ENCODE measurements at places on chromosomes 2 and 18.

- DNase-seq: peak; percentile 25
Observed at GRCh38 chr2:168354499-168354898, 101.6 kb upstream of the CERS6 start.

DNA sequence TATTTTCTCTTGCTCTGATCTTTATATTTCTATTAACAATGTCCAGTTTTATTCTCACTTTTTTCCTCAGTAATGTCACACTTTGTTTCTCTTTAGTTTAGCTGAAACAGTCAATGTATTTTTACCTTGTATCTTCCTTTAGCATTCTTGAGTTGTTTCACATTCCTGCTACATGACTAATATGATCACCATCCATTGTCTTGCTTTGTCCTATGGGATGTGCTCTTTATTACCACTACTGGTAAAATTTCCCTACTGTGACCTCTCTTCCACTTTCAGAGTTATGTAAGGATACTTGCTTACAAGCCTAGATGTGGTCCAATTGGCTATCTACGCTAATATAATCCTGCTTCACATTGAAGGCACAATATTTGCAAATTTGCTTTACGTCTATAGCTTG is 457.9 kb downstream of the PIK3C3 start:
- no peak for DNase-seq

- no peak for DNase-seq
Observed at GRCh38 chr18:52747869-52748268, 407.9 kb downstream of the DCC start.

- no peak for DNase-seq
Observed at GRCh38 chr2:216044883-216045486, 31.6 kb upstream of the MREG start.

DNA sequence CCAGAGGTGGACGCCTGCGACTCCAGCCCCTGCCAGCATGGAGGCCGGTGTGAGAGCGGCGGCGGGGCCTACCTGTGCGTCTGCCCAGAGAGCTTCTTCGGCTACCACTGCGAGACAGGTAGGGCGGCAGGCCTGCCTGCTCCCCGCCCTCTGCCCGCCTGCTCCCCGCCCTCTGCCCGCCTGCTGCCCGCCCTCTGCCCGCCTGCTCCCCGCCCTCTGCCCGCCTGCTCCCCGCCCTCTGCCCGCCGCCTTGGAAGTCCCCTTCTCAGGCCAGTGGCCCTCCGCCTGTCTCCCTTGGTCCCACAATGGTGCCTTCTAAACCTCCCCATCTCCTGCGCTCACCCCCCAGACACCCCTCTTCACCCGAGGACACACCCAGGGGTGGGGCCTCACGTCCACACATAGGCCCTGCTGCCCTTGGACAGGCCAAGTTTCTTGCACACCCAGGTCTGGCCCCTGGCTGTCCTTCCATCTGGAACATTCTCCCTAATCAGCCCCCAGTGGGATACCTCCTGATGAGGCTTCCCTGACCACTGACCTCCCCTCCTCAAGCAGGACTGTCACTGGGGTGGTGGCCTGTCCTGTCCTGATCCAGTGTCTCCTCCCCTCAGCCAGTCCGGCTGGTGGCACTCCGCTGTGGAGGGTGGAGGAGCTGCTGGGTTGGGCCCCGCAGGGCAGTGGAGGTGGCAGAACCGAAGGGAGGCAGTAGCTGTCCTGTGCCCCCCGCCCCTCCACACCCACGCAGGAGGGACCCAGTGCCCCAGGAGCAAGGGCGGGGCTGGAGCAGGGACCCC is 37.9 kb downstream of the MTERF4 start:
- DNase-seq: no peak

DNA sequence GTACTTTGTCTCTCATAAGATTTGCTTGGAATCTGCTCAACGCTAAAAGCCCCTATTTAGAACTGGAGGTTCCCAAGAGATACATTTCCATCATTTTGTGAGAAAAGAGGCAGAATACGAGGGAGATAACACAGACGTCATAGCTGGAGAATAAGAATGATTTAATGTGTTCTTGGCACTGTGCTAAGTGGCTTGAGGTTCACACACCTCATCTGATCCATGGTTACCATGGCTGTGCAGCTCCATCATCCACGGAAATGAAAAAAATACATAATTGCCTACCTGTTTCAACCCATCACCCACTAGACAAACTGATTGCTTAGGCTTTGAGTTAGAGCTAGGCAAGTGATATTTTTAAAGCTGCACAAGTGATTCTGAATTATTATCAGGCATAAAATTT is 227.6 kb downstream of the SLC8A1 start:
- DNase-seq: no peak

DNA sequence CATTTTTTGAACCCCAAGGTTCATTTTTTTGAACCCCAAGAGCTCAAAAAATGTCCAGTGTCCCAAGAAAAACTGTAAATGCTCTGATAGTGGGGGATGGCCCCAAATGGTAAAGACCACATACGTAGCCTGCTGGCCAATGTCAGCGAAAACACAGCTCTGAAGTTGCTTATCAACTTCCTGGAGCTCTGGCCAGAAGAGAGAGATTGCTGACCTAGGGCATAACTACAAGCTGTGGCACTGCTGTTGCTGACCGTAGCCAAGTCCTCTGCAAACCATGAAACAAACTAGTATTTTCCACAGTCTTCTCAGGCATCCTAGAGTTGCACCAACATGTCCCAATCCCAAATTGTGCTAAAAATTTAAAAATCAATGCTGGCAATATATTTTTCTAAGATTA is 50.9 kb downstream of the REEP1 start:
- DNase-seq: no peak

DNA sequence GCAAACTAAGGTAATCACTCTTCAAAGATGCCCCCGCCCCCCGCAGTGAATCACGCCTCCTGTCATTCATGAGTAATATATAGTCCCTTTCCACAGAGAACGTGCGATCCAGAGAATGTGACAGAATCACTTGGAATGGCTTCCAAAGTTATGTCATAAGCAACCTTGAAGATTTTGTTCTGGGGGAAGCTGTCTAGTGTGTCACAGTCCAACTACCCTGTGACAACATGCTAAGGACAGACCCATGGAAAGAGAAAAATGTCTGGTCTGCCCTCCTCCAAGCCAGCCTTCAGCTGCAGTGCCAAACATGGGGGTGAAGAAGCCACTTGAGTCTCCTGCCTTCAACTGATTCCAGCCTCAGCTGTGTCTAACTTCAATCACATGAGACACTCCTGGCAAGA is 259.1 kb downstream of the SS18 start:
- no peak for DNase-seq

GRCh38 chr18:74541703-74542555 is 7.6 kb downstream of the CNDP1 start:
- no peak for DNase-seq

DNA sequence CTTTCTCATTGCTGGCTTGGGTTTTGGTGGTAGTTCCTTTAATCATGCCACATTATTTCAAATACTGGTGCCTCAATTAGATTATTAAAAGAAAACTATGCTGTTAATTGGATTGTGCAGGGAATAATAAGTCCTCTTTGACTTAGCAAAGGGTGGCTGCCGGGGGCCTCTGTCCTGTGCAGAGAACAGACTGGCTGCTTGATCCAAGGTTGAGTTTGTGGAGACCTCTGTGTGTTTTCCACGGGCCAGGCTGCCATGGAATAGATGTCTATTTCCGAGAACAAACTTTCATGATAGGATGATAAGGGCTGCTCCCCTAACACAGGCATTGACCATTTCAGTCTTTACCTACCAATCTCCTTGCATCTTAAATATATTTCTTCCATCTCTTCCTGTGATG is 30.4 kb upstream of the OTOS start:
- DNase-seq: no peak

- peak; percentile 85 for DNase-seq
Observed at GRCh38 chr18:72544092-72544886, at the start of gene CBLN2. Gene CBLN2, minus strand, starts transcription at chr18:72544342. Its CDS starts 2,182 bp downstream, at chr18:72542160.

GRCh38 chr2:112712903-112713584 is 7.8 kb upstream of the NT5DC4 start:
- DNase-seq: no peak

DNA sequence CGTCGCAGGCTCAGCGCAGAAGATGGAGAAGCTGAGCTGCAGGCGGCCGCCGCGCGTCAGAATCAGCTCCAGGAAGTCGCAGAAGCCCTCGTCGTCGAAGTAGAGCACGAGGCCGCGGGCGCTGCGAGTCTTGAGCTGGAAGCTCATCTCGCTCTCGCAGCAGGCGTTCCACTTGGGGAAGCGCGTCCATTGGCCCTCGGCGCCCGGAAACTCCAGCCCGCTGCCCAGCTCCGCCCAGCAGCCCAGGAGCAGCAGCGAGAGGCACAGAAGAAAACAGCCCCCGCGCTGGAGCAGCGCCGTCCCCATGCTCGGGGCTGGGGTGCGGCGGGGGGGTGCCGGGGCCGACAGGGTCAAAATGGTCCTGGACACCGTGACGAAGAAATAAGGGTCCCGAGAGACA is 4.0 kb downstream of the NRXN1 start:
- no peak for DNase-seq

DNA sequence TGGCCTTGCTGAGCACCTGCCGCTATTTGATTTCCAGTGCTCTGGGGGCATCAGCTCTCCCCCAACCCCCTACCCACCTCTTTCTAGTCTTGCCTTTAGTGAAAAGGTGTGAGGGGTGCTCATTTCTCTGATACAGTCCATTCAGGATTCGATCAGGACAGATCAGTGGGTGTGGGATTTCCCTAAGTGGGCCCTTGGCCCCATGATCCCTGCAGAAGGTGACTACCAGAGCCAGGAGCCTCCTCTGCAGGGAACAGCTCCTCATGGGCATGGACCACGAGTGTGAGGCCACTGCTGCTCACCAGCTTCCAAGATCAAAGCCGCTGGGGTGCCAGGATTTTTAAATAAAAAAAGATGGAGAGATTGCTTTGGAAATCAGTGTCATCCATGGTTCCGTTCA is 835.2 kb upstream of the ID2 start:
- DNase-seq: no peak

DNA sequence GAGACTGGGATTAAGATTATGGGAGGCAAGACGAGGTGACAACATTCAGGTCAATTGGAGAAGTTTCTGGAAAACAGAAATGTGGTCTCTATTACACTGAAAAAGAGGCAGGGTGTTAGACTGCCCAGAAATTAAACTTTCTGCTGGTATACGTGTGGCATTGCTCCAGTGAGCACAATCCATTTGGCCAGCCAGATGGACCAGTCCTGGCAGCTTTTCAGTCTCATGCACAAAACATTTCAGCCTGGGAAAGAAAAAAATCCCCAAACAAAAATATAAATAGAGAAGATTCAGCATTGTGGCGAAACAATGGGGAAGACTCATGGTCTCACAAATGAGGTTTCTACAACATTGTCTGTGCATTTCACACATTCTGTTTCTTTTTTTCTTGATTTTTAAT is 113.9 kb downstream of the HNMT start:
- DNase-seq: no peak

DNA sequence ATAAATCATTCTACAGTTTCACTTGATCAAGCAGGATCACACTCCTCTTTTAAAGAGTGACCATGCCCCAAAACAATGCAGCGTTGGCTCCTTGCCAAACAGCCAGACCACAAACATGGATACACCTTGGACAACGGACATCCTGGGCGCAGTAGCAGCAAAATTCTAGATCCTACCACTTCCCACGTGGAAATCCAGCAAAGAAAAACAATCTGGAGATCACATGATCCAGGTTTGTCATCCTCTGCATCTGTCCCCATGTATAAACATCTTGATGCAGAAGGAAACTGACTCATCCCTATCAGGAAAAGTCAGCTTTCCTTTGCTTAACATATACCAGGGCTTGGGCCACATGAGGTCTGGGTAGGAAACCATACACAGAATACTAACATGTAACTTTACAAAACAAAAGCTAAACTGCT is 53.1 kb downstream of the ZNF521 start:
- DNase-seq: no peak

GRCh38 chr2:219644801-219645480 is 17.5 kb downstream of the SLC4A3 start:
- no peak for DNase-seq

DNA sequence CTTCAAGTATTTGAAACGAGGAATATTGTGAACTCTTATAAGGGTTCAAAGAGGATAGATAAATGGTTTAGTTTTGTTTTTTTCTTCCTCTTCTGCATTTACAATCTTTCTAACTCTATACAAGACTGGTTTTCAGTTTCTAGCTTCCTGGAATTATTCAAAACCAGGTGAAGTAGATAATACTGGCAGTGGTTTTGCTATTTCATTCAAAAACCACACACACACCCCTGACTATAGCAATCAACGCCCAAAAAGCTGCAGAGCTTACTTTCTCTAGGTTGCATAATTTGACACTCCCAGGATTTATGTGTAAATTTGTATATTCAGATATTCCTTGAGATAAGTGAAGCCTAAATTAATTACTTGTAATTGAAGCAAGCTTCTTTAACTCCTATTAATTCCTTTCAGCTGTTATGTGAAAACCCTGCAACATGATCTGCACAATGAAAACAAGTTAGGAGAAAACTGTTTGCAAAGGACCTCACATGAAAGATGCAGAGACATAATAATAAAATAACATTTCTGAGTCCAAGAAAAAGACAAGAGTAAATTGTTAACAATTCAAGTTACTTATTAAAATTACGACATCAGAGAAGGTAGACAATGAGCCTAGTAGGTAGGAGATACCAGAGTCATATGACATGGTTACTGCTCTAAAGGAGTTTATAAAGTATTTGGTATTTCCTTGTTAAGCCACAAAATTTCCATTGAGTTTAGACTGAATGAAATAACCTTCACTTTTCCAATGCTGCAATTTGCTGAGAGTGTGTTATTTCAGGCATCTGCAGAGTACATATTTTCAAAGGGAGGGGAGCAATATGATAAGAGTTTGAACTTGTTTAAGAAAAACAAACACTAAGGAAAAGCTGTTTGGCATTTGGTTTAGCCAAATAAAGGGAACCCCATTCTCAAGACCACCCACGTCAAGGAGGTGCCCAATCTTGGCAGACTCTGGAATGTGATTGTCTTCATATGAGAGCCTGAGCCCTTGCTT is 1.6 kb upstream of the NFE2L2 start:
- DNase-seq: no peak
